ENCODE measurements at places on chromosomes 5 and 9.
A peak's percentile ranks its signal among the peaks of the same experiment; 100 is the strongest.

DNA sequence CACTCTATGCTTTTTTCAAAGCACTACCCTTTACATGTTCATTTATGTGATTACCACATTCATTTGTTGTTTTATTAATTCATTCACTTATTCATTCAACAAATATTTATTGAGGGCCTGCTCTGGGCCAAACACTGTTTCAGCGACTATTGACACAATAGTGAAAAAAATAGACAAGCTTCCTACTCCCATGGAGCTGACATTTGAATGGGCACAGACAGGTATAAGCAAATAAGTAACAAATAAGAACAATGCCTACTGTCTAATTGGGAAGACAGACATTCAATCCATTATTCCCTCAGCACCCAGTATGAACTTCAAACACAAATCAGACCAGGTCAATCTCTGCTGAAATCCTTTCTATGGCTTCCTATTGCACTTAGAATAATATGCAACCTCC is 156.9 kb upstream of the NR3C1 start:
- DNase-seq = no peak

GRCh38 chr5:111757355-111758283 is 625 bp upstream of the NREP start:
- DNase-seq = peak; percentile 75

- DNase-seq = no peak
Observed at GRCh38 chr5:107676702-107677101, 6.0 kb upstream of the EFNA5 start.

- peak; percentile 46 for DNase-seq
Observed at GRCh38 chr9:112012026-112012902, 115.7 kb downstream of the UGCG start.

- DNase-seq = no peak
Observed at GRCh38 chr9:91298311-91298710, 63.4 kb downstream of the AUH start.

DNA sequence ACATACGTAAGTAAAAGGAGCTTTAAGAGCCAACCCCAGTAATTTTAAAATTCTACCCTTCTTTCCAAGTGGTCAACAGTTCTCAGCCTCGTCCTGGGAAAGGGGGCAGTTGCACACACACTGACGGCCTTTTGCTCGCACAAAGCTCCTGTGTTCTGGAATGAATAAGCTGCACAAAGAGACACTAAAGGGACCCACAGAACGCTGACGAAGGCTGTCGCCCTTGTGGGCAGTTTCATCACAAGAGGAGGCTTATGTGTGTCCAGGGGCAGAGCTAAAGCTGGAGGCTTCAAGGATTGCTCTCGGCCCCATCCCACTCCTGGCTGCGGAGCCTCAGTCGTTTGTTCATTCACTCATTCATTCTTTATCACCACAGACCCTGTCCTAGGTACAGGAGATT is 67.0 kb upstream of the NEK6 start:
- DNase-seq = no peak

DNA sequence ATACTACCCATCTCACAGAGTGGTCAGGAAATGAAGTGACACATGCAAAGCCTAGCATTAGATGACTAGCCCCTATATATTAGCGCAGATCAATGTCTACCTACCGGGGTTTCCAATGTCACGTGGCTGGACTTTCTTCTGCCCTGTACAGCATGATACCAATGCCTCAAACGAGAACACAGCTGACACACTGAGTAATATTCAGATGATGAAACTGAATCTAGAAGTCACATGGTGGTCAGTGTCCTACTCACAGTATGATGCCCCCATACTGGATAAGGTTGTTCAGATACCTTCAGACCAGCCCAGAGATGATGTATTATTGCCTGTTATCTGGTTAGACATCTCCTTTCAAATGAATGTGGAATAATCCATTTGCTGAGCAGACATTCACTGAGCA is 71.1 kb upstream of the FRRS1L start:
- DNase-seq = no peak

- DNase-seq = no peak
Observed at GRCh38 chr9:37732086-37732741, 21.4 kb upstream of the TRMT10B start.

DNA sequence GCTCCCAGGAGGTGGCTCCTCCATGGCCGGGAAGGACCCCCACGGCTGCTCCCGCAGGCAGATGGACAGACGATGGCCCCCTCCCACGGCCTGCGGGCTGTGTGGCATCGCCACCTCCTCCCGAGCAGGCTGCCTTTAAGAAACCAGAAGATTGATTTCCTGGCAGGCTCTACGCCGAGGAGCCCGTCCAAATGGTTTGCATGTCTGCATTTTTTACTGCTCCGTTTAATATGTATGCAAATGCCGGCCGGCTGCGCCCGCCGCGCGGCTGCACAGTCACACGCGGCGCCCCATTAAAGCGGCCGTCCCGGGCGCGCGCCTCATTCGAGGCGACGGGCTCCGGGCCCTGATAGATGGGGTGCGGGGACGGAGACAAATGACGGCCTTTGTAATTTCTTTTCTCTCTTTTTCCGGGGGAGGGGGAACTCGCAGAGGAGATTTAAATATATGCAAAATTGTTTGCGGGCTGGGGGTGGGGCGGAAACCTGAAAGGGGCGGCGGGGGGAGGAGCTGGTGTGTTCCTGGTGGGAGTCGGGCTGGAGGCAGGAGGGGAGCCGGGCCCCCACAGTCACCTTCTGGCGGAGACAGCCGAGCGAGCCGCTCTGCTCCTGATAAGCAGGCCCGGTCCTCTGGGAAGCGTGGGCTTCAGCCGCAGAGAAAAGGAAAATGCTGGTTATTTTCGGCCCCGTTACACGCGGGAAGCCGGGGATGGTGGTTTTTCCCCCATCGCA is 158.7 kb upstream of the IER5L start:
- DNase-seq = no peak

DNA sequence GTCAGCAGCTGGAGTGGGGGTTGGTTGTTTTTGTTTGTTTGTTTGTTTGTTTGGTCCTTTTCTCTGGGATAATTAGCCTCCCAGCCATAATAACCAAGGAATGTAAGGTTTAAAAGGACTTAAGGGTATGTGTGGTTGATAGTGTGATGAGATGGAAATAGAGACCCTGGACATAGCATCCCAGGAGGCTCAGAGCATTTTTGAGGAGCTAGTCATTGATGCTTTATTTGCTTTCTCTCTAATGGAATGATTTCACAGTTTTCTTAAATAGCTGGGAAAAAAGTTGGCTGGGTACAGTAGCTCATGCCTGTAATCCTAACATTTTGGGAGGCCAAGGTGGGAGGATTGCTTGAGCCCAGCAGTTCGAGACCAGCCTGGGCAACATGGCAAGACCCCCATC is 45.1 kb downstream of the TTC1 start:
- DNase-seq = no peak

GRCh38 chr5:138696501-138696900 is 56.7 kb upstream of the CTNNA1 start:
- DNase-seq = no peak

DNA sequence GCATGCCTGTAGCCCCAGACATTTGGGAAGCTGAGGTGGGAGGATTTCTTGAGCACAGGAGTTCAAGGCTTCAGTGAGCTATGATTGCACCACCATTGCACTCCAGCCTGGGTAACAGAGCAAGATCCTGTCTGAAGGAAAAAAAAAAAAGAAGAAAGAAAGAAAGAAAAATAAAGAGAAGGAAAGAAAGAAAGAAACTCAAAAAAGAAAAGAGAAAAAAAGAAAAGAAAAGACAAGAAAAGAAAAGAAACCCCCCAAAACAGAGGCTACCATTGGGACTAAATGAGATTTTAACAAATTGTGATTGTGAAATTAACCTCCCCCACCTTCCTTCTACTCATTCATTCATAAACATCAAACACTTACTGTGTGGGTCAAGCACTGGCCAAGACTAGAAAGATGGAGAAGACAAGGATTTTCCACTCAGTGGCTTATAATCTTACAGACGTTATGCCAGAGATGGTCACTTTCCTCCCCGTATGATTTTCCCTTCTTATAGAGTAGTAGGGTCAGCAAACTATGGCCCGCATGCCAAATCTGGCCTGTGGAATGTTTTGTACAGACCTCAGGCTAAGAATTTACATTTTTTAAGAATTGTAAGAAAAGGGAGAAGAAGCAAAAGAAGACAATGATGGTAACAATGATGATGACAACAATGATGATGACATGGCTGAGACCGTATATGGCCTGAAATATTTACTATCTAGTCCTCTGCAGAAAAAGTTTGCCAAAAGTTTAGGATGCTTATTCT is 1.1 kb upstream of the FYB1 start:
- no peak for DNase-seq

DNA sequence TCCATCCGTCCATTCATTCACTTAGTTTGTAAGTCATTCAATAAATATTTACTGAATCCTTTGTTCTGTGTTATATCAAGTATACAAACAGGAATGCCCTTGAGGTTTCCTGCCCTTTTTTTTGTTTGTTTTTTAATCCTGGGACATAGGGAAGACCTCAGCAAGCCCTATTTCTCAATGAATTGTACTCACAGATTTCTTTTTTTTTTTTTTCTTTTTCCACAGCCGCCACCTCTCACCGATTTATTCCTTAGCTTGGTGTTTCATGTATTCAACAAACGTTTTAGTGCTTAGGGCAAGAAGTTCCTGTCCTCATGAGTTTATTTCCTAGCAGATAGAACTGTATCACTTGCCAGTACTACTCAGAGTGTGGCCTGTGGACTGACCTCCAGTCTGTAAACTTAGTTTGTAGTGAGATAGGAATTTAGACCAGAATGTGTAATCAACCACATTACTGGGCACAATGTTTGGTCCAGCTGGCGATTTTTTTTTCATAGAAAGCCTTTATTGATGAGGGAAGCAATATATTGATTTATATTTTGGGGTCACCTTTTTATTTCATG is 35.4 kb upstream of the C5orf47 start:
- DNase-seq = no peak

DNA sequence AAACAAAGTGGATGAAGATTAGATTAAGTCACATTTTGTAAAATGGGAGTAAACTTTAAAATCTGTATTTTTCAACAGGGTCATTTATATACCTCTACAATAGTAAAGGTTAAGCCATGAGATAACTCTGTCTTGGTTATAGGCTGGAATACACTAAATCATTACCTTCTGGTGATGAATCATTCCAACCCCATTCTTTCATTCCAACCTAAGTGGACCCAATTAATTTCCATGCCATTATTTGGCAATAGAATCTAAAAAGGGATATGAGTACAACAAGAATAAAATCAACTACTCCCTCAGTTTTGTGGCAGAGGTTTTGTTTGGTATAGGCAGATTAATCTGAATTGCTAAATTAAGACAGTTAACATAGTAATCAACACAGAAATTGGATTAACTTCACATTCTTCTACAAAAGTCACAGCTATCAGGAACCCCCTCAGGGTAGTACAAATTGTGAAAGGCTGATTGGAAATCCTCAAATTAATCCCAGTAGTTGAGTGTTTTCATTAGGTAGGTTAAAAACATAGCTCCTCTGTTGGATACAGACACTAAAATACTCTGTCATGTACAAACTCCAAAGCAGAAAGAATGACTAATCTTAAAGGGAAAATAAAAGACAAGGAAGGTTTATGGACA is 54.2 kb downstream of the ELAVL2 start:
- DNase-seq = no peak

GRCh38 chr5:40022057-40022456 is 597.3 kb upstream of the DAB2 start:
- no peak for DNase-seq

- no peak for DNase-seq
Observed at GRCh38 chr9:136947028-136947891, 2.2 kb downstream of the C8G start.

- no peak for DNase-seq
Observed at GRCh38 chr5:68347536-68347935, 132.0 kb downstream of the PIK3R1 start.

DNA sequence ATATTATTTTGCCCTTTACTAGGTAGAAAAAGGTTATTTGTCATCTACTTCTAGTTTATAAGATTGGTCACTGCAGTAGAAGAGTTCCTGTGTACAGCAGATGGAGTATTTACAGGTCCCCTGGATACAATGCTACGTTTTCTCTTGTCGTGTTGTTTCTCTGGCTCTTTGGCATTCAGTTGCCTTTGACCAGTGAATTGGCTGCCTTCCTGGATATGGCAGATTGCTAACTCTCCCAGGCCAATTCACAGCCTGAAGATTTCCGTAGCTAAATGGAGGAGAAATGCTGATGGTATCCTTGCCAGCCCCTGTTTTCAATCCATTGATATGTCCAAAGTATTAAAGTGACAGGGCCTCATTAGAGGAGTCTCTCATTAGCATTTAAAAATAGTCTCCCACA is 32.5 kb upstream of the GNAQ start:
- no peak for DNase-seq

GRCh38 chr5:14879393-14879792 is 7.8 kb upstream of the ANKH start:
- DNase-seq = no peak

DNA sequence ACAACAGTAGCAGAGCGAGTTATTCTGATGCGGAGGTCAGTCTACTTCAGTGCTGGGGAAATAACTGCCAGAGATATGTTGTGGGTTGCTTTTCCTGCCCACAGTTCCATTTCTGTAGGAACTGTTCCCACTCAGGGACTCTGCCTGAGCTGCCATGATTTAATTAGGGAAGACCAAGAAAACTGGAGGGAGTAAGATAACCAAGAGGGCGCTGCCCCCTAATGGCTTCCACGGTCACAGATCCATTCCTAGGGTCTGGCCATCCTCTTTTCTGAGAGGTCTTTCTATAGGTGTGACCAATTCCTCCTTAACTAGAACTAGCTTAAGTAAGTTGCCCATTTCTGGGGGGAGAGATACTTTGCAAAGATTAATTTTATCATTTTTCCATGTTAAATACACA is 125.9 kb downstream of the APBA1 start:
- no peak for DNase-seq

DNA sequence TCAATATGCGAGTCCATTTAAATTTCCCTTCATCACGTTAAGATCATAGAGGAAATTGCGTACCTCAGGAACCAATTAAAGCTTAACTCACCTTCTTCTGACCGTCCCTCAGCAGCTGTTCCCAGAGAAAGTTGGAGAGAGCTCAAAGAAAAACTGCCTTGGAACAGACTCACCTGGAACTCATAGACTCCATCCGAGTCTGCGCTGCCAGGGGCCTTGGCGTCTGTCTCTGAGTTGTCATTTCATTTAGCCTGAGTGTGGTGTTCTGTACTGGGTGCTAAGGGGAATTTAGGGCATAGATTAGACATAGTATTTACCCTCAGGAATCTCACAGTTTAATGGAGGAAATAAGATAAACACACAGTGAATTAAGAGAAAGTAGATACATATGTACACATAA is 892.7 kb downstream of the TLE1 start:
- no peak for DNase-seq

DNA sequence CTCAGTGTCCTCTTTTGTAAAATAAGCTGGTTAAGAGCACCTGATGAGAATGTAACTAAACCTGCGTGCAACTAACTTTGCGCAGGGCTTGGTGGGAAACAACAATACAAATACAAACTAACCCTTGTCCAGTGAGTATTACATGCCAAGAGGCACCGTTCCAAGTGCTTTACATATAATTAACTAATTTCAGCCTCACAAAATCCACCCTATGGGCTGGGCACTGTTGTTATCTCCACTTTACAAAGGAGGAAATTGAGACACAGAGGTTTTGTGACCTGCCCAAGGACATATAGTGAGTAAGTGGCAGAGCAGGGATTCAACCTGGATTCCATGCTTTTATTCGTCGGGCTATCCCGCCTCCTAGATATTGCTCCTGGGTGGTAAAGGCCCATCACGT is 26.2 kb upstream of the TNIP1 start:
- no peak for DNase-seq

Data from GF-D8 (cell line).